Activated CD4-positive, alpha-beta T cell treated with anti-CD3 and anti-CD28 coated beads, Interleukin-10, Interleukin-2, amounts not matched to agents 100 ng/mL and 50 ng/mL, durations not matched to agents 16 hours and 8 hours (primary cell): ENCODE measurements at places on chromosomes 6 and 20.

DNA sequence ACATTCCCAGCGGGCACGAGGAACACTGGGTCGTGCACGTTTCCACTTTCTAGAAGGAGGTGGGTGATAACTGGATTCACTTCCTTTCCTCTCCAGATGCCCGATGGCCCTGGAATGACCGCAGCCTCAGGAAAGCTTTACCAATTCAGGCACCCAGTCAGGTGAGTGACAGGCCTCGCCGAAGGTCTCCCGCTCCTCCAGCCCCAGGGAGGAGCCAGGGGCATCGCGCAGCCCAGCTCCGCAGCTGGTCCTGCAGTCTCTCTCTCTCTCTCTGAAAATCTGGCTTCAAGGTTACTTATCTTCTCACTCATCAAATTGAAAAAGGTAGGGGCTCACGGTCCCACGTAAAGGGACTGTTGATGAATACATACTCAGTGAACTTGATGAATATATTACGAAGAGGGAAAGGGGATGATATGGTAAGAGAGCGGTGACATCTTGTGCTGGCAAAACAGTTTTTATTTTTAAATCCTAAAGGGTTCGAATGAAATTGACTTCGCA, 891 bp downstream of the RIPPLY2 start:
- no peak for DNase-seq

GRCh38 chr6:31814677-31815024, 432 bp downstream of the HSPA1L start:
- DNase-seq = peak; percentile 90

DNA sequence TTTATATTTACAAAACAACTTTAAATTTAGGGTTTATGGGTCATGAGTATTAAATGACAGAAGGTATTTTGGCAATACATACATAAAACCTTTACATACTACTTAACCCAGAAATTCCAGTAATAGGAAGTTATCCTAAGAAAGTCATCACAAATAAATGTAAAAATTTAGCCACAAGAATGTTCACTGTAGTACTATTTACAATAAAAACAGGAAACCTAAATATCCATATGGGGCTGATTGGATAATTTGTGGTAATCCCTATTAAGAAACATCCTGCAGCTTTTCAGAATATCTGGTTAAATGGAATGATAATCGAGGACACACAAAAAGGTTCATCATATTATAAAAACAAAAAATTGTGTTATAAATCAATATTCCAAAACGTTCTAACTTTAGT, 44.4 kb downstream of the TRAM2 start:
- no peak for DNase-seq

DNA sequence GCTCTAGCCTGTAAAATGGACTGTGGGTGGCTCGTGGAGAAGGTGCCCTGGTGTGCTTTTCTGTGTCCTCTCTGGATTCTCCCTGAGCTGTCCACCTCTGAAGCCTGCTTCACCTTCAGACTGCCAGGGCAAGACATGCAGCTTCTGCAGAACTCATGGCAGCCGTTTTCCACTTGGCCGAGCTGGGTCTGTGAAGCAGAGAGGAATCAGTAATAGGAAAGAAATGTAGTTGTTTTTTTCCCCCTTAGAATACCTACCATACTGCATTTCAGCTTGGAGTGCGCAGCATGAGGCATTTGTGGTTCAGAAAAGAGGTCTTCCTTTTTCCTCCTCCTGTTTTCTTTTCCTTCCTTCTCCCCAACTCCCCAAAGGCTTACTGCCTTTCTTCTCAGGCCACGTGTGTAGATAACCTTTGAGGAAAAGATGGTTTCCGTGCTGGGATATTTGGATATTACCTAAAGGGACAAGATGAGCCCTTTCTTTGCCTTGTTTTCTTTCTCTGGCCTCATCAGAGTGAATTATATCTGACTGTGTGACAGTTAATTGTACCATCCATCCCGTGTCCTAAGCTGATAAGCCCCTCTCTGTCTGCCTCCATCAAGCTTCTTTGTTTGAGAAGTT, 39.4 kb downstream of the RREB1 start:
- DNase-seq = no peak

DNA sequence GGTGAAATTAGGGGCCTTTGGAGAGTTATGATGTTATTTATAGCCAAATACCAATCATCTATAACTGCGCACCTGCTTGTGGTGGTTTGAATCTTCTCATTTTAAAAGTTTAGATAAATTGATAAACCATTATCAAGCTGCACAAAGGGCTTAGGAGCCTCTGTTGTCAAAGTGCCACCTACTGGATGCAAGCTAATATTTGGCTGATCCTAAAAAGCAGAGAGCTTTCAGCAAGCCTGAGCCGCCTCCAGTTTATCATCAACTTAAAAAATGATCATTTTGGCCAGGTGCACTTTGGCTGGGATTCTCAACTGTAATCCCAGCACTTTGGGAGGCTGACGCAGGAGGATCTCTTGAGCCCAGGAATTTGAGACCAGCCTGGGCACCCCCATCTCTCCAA, 58.5 kb upstream of the ATXN1 start:
- DNase-seq = no peak

DNA sequence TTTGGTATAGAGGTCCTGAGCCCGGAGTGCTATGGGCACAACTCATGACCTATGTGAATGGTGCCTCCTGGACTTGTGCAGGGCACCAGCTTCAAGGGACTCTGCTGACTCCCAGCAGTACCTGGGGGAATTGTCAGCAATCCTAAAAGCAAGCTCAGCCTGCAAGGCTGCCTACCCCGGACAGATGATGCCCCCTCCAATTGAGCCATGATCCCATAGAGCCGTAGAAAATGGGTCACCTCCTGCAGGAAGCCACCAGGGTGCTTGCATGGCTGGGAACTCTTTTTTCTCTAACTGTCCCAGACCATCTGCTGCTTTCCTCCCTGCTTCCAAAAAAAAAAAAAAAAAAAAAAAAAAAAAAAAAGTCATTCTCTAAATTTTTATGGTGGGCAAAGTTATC, 12.9 kb upstream of the PRND start:
- DNase-seq = no peak

- no peak for DNase-seq
These were observed 4.9 kb upstream of the BTBD3 start for GRCh38 chr20:11912659-11913415.

GRCh38 chr6:22471132-22471690, 98.2 kb upstream of the HDGFL1 start:
- DNase-seq = no peak

DNA sequence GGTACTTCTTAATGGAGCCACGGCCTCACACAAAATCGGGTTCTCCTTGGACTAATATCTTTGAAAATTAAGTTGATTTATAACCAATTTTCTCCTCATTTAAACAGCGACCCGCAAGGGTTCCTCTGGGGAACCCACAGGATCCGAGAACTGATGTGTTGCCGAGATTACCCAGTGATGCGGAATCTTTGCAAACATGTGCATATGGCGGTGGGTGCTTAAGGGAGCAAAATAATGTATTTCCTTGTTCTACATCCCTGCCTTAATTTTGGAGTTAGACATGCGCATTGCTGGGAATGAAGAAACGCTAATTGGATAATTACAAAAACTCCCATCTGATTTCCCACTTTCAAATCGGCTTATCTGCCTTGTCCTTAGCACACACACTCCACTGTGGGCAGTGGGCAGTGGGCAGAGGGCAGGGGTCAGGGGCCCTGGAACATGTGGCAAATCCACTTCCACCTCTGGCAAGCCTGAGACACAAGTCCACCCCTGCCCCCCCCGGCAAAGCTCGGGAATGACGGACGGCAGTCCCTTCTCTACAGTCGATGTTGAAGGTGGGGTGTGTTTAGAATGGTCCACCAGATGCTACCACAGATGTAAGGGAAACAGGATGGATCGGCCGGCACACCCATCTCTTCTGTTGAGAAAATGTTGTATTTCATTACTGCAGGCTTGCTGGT, 137.4 kb upstream of the CDH4 start:
- no peak for DNase-seq

GRCh38 chr6:163580311-163581030, 166.0 kb downstream of the QKI start:
- DNase-seq = no peak

DNA sequence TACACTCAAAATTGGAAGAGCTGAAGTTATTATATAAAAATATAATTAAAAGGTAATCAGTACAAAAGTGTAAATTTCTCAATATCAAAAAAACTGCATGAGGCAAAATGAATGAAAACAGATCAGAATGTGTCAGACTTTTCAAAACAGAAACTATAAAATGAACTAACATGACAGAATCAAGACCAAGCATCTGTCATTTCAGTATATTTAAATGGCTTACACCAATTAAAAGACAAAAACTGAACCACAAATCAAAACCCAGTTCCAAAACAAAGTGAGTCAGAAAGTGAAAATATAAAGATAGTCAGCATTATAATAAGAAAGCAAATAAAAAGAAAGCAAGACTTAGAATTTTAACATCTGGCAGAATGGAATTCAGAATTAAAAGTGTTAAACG, 289.7 kb downstream of the UBE3D start:
- DNase-seq = peak; percentile 11

- DNase-seq = peak; percentile 85
These were observed 182.5 kb downstream of the MAFB start for GRCh38 chr20:40506537-40506939.

- no peak for DNase-seq
These were observed 182.3 kb upstream of the RALGAPA2 start for GRCh38 chr20:20894753-20895152.

DNA sequence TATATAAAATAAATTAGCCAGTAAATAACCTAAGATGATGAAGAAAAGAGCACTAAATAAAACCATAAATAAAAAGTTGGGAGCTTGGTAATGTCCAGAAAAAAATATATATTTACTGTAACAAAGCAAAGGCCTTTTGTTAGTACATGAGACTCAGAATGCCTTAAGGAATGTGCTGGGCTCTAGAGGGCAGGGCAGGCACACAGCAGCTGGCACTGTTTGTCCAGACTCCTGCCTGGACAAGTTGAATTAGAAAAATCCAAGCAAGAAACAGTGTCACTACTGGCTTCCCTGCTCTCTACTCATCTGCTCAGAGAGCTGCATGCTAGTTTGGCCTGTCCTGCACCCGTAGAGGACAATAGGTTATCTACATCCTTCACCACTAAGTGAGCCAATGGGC, 8.8 kb downstream of the DEFB129 start:
- DNase-seq = no peak

DNA sequence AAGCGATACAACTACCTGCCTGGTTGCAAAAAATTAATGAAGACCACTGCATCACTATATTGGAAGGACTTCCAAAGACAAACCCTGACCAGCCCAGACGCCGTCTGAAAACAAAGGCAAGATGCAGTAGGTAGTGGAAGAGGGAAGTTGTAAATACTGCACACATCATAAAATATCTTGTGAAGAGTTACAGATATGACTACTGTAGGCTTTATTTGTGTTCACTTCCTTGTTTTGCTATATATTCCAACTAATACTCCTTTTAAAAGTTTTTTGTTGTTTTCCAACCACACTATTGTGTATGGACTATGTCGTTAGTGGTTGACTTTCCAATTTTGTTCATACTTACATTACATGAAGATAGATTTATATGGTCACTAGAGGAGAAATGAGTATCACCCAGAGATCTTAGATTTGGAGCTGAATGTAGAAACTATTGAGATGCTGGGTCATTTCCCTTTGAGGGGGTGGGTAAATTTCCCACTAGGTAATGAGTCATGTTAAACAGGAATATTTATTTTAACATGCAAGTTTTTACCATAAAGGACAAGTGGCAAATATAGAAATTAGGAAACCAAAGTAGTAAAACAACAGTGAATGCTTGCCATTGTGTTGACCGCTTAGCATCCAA, 16.6 kb upstream of the TXLNB start:
- peak; percentile 14 for DNase-seq

GRCh38 chr6:82111114-82111513, 136.4 kb downstream of the IBTK start:
- DNase-seq = no peak

DNA sequence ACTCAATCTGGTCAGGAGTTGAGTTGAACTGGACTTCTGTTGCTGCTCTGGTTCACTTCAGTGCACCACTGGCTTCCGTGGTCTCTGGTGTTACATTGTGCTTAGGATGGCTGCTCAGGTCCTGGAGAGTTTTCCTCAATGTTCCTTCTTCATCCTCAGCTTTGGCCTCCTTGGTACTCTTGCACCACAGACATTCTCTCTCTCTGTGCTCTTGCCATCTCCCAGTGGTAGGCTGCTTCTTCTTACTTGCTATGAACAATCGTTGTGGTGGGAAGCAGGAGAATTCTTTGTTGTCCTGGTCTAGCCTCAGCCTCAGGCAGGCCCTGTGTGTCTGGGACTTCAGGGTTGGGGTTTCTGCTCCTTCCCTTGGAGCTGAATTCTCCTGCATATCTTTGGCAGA, 14.5 kb upstream of the DUSP22 start:
- no peak for DNase-seq

GRCh38 chr6:141986457-141986856, 146.3 kb upstream of the GJE1 start:
- no peak for DNase-seq

GRCh38 chr20:20406306-20406705, 38.4 kb downstream of the INSM1 start:
- no peak for DNase-seq

DNA sequence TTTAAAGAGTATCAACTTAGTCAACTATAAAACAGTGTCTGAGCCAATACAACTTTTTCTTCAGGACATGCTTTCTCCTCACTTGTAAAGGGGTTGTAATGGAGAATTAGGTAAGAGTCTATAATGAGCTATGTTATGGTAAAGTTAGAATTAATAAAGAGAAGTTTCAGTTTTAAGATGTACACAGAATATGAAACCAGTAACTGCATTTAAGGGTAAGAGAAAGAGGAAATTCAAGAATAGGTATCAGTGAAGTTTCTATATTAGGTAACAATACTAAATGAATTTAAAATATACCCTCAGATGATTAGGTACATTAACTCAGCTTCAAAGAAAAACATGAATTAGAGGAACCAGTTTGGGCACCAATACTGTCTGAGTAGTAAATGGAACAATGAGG, 1444.3 kb upstream of the ADGRB3 start:
- DNase-seq = no peak

DNA sequence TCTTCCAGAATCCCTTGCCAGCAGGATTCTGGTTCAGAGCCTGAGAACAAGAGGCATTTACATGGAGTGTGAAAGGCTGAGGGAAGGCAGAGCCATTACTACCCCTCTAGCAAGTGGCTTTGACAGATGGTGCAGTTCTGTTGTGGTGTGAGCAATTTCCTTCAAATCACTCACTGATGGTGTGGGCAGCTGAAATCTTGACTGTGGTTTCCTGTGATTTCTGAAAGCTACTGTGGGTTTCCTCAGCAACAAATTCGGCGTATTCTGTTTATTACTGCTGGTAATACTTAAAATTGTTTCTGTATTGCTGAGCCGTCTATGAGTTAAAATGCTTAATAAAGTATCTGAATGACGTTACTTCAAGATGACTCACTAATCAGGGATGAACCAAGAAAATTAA, 181.5 kb upstream of the TCF21 start:
- peak; percentile 65 for DNase-seq
